Hematopoietic multipotent progenitor cell treated with erythropoietin and hydrocortisone succinate and interleukin-3 and kit ligand, for 6 days (in vitro differentiated cells): ENCODE measurements at places on chromosomes 1 and 21.

- no peak for DNase-seq
These were observed 27.8 kb upstream of the MTR start for GRCh38 chr1:236767276-236767675.

DNA sequence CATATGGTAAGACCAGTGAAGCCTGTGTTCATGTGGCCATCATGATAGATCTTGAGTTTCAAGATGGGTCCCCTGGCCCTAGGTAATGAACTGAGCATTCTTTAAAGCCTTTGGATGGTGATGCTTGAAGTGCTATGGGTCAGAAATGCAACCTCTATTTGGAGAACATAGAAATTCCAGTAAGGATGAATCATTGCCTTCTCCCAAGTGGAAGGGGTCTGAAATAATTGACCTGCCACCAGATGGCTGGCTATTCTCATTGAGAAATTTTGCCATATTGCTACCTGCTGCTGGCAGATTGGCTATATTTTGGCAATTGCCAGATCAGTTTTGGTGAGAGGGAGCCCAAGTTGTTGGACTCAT, 739 bp upstream of the IFI6 start:
- no peak for DNase-seq

DNA sequence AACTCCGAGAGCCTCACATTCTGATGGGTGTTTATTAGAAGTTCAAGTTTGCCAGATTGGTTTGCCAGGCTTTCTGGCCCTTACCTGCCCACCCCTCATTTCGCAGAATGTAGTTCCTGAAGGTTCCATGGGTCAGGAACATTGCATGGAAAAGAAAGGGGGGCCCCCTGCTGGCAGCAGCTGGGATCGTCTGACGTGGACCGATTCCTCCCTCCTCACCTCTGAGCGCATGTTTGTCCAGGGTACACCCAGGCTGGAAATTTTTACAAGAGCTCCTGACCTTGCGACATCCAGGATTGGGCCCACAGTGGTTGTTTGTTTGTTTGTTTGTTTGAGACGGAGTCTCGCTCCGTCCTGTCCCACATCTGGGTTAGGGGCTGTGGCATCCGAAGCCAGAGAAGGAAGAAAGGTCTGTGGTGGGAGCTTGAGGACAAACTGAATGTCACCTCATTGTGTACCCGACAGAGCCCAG, 126.0 kb upstream of the TMEM51 start:
- DNase-seq: peak; percentile 50

- DNase-seq: no peak
These were observed at the start of gene LAMB3 for GRCh38 chr1:209652121-209652735. Gene LAMB3 (minus strand): TSS chr1:209652425. CDS start chr1:209650944, 1,481 bp downstream.

DNA sequence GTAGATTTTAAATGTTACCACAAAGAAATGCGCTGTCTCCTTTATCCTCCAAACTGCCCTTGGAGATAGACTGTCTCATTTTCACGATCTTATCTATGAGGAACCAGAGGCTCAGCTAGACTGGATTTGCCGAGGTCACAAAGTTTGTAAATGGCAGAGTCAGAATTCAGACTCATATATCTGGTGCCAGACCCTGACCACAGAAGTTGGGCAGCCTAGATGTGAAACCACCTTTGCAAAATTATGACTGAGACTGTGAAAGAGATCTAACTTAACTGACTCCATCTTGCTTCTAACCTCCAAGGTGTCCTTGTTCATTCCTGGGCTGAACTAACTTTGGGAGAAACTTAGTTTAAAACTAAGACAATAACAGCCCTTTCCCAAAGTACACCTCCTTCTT, 14.1 kb downstream of the CNR2 start:
- peak; percentile 88 for DNase-seq
